ENCODE measurements at places on chromosomes 5 and 9.

DNA sequence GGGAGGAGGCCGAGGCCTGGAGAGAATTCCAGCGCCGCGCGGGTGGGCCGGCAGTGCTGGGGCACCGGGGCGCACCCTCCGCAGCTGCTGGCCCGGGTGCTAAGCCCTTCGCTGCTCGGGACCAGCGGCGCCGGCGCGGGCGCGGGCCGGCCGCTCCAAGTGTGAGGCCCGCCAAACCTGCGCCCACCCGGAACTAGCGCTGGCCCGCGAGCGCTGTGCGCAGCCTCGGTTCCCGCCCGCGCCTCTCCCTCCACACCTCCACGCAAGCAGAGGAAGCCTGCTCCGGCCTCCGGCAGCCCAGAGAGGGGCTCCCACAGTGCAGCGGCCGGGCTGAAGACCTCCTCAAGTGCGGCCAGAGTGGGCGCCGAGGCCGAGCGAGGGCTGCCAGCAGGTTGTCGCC lies 7.7 kb upstream of the SRFBP1 start:
- DNase-seq, result no peak

- DNase-seq, result no peak
These were observed 108.8 kb upstream of the MVB12B start for GRCh38 chr9:126217797-126218196.

GRCh38 chr5:59629561-59629960 lies 264.0 kb downstream of the PDE4D start:
- DNase-seq, result no peak

DNA sequence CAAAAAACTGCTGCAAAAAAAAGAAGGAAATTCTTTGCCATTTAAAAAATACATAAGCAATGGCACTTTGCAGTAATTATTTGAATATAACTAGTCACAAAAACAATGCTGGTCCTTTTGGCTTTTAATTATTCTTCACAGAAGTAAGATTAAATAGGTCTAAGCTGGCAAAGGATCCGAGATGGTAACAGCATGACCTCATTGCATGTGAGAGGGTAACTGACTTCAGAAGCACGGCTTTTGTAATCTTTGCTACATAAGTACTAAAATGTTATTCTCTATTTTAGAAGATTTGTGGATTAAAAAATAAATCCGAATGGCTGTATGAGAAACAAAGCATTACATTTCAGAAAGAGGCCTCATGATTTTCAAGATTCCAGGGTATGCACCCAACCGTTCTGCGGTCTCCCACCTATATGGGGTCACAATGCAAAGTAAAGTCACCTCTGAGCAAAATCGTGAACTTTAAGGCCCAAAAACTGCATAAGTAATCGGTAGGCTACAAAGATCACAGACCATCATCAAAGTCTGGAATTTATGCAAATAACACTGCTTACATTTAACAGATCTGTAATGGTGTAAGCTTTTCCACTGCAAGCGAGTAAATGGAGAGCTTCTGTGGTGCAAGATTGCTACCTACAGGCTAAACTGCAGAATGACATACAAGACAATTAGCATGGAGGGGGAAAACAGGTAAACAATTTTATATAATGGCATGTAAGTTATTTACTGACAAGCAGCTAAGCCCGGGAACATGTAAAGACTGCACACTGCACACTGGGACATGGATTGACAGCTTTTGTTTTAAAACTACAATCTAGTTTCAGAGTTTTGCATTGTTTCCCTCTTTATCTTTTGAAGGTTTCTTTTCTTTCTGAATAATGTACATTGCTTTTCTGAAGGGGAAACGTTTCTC lies 231.6 kb downstream of the SLF1 start:
- DNase-seq, result no peak

GRCh38 chr9:91736311-91736710 lies 213.7 kb downstream of the ROR2 start:
- DNase-seq, result no peak

- DNase-seq, result no peak
These were observed 8.5 kb upstream of the SPEF2 start for GRCh38 chr5:35608881-35609779.

GRCh38 chr5:56525113-56525512 lies 290.2 kb upstream of the MAP3K1 start:
- DNase-seq, result no peak

DNA sequence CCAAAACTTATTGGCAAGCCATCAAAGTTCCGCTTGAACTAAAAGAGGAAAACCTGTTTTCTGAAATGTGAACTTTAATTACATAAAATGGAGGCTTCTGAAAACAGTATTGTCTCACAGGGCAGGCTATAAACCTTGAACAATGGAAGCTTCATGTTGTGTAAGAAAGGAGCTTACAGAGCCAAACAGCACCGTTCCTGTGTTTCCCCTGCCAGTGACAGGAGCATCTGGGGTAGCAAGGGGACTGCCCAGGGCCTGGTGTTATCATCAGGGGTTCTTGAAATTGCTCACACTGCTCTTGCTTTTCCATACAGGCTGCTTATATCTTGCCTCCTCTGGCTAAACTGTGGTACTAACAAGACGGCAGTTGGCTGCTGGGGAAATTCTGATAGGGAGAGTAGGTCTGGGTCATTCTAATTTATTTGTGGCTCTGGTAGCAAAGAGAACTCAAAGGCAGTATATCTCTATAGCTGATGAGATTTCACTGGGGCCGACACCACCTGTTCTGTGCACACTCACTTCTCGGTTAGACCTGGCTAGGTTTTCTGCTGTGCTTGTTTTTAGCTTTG lies 40.4 kb downstream of the BASP1 start:
- DNase-seq, result no peak

- no peak for DNase-seq
These were observed 46.8 kb downstream of the ITGA2 start for GRCh38 chr5:53035868-53036381.

GRCh38 chr5:142680605-142681259 lies 5.2 kb downstream of the FGF1 start:
- no peak for DNase-seq

GRCh38 chr5:32790411-32790951 lies 79.4 kb downstream of the NPR3 start:
- DNase-seq, result no peak

DNA sequence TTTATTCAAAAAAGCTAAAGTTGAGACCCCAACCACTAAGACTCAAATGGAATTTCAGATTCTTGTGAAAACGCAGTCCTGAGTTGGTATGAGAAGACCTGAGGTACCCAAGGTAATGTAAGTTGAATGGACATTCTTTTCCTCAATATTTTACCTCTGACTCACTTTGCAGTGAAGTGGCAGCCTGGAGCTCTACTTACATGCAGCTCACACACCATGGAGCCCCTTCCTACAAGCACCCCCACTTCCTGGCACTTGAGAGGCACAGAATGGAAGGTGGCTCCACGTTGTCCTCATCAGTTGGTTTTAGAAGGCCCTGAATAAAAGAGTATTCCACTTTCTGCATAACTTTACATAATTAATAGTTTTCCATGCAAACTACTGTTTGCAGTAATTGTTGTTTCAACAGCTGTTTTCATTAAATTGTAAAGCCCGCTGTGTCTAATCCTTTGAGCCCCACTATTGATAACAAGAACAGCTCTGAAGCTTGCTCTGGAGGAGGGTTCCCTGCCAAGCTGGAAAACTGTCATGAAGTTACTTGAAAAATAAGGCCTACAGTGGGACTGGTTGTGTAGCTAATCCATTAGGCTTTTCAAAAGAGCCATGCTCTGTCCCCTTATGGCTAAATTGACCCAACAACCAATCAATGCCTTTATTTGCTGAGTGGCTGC lies 102.2 kb upstream of the SPATA31D4 start:
- no peak for DNase-seq

- no peak for DNase-seq
These were observed 19.2 kb downstream of the NIPAL4 start for GRCh38 chr5:157479166-157479565.

- no peak for DNase-seq
These were observed 181.9 kb downstream of the ESM1 start for GRCh38 chr5:54803471-54804011.

GRCh38 chr5:126443374-126443851 lies 20.2 kb downstream of the GRAMD2B start:
- DNase-seq, result no peak

DNA sequence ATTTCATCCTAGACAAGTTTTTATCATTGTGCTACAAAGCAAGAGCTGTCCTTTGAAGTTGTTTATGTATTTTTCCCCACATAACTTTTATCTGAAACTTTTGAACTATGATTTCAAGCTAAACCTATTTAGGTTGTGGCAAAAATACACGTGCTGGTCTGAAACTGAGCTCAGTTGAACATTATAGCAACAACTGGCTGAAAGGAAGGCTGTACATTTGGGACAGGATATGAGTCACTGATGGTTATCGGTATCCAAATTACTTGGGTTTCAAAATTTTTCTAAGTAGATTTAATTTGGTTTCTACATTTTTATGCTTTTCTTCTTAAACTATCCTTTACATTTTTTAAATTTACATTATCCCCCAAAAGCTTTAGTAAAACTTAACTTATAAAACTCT lies 627.3 kb upstream of the NUDT12 start:
- no peak for DNase-seq

GRCh38 chr9:78609450-78609849 lies 312.5 kb downstream of the PSAT1 start:
- no peak for DNase-seq

DNA sequence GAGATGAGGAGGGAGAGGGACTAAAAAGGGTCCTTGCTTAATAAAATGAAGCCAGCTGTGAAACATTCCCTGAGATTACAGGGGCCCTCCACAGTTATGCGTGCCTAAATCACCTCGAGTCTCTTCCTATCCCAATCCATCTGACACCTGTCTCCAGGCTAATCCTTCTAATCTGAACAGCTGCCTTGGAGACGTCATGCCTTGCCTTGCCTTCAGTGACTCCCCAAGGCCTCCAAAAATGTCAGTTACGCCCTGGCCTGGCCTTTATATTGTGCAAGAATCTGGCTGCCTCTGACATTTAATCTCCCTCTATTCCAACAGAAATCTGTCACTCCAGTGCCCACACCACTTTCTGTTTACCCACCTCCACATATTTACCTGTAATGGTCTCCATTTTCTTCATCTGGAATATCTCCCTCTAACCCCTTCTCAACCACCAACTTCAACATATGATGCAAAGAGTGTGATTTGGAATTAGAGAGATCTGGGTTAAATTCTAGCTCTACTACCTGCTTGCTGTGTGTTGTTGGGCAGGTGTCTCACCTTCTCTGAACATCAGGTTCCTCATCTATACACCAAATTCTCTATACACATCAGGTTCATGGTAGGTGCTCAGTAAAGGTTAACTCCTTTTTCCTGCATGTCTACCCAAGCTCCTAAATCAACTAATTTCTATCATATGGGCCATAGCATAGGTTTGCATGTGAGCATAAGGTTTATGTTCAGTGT lies 57.9 kb downstream of the PTCD2 start:
- no peak for DNase-seq

DNA sequence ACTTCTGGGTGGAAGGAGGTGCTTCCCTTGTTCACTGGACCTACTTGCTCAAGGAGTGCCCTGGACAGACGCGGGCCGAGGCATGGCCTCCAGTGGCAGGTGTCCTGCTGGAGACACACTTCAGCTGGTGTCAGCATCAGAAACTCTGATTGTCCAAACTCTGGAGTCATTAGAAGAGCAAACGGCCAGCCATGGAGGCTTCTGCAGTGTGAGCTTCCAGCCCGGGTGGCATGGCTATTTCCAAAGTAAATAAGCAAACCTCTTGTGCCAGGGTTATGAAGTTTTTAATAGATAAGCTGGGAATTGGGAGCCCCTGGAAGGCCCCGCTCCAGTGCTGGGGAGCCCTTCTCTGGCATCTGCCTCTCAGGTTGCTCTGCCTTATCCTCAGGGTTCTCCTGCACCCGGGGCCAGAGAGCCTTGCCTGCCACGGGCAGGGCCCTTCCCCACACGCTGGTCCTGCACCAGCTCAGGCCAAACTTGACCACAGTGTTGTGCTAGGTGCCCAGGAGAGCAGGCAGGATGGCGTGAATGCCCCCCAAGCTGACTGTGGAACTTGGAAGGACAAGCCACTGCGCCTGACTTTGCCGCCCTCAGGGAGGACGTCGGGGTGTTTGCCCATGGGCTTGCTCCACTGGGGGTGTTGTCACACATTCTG lies 285.6 kb downstream of the GADD45G start:
- no peak for DNase-seq

DNA sequence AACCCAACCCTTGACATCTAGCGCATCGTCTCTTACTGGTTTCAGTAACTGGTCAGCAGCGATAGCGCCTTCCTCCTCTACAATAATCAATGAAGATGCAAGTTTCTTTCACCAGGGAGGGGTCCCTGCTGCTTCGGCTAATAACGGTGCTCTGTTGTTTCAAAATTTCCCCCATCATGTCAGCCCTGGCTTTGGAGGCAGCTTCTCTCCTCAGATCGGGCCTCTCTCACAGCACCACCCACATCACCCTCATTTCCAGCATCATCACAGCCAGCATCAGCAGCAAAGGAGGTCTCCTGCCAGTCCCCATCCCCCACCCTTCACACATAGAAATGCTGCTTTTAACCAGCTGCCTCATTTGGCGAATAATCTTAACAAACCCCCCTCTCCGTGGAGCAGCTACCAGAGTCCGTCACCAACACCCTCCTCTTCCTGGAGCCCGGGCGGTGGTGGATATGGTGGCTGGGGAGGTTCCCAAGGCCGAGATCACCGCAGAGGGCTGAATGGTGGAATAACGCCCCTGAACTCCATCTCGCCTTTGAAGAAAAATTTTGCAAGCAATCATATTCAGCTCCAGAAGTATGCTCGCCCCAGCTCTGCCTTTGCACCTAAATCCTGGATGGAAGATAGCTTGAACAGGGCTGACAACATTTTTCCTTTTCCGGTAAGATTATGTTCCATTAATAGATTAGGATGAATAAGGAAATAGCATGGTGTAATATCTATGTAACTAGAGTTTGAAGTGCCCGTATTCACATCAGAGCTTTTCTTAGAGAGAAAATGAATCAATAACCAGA lies 2.2 kb downstream of the CPEB4 start:
- DNase-seq, result no peak

- no peak for DNase-seq
These were observed 49.6 kb upstream of the ITGA1 start for GRCh38 chr5:52738095-52738506.

GRCh38 chr9:2281031-2281802 lies 266.1 kb downstream of the SMARCA2 start:
- DNase-seq, result no peak

GRCh38 chr5:56314529-56314928 lies 81.4 kb upstream of the ANKRD55 start:
- no peak for DNase-seq

DNA sequence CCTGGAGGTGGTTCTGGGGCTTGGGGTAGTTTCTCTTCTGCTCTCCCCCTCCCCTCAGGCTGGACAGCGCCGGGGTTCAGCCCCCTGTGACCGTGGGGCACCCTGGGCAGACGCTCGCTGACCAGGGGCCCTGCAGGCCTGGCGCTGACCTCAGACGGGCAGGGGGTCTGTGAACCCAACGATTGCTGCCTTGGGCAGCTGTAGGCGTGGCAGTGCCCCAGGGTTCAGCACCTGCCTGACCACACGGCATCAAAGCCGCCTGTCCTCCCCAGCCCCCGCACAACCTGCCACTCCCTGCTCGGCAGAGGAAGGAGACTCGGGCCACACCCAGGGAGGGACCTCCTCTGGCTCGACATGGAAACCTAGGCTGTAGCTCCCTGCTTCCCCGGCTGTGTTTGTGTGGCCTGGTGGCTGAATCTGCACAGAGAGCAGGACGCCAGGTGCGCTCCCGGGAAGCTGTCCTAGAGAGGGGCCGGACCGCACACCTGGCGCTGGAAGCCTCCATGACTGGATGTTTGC lies 12.2 kb downstream of the LCN12 start:
- no peak for DNase-seq

- no peak for DNase-seq
These were observed 296.3 kb upstream of the NMUR2 start for GRCh38 chr5:152701305-152701949.

Measured in stimulated activated CD4-positive, alpha-beta T cell treated with anti-CD3 and anti-CD28 coated beads, Interleukin-1b, Interleukin-23, amount 100 ng/mL, for 1 hour (primary cell).